ENCODE measurements at places on chromosomes 1 and 21.

- no peak for DNase-seq
Measured at GRCh38 chr1:58874342-58874741, 90.5 kb upstream of the JUN start.

DNA sequence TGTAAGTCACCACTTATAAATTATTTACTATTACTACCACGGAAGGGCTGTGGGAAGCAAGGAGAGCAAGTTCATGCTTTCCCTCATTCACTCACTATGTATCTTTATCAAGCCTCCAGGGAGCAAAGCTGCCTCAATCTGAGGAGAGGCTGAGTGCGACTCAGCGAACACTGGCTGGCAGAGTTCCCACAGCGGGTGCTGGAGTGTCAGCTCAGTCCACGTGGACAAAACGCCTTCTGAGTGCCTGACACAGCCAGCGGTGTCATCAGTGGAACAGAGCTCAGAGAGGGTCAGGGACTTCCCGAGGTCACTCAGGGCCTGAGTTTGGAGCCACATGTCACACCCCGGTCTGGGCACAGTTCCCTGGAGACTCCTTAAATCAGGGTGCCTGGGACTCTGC lies 16.9 kb downstream of the MATN1 start:
- DNase-seq: no peak

DNA sequence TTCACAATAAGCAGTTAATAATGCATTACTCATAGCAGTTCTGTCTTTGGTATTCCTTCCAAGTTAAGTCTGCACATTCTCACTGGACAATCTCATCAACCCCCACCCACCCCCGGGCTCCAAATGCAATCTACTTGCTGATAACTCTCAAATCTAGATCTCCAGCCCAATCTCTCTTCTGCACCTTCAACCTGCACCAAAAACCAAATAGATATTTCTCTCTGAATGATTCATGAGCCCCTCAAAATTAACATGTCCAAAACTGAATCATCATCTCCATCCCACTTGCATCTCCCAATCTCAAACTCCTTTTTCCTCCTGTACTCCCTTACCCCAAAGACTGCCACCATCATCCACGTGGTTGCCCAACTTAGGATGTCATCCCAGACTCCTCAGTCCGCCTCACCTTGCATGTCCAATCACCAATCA lies 2.7 kb downstream of the DOCK7 start:
- no peak for DNase-seq

- no peak for DNase-seq
Measured at GRCh38 chr1:248906753-248907661, 972 bp downstream of the PGBD2 start.

DNA sequence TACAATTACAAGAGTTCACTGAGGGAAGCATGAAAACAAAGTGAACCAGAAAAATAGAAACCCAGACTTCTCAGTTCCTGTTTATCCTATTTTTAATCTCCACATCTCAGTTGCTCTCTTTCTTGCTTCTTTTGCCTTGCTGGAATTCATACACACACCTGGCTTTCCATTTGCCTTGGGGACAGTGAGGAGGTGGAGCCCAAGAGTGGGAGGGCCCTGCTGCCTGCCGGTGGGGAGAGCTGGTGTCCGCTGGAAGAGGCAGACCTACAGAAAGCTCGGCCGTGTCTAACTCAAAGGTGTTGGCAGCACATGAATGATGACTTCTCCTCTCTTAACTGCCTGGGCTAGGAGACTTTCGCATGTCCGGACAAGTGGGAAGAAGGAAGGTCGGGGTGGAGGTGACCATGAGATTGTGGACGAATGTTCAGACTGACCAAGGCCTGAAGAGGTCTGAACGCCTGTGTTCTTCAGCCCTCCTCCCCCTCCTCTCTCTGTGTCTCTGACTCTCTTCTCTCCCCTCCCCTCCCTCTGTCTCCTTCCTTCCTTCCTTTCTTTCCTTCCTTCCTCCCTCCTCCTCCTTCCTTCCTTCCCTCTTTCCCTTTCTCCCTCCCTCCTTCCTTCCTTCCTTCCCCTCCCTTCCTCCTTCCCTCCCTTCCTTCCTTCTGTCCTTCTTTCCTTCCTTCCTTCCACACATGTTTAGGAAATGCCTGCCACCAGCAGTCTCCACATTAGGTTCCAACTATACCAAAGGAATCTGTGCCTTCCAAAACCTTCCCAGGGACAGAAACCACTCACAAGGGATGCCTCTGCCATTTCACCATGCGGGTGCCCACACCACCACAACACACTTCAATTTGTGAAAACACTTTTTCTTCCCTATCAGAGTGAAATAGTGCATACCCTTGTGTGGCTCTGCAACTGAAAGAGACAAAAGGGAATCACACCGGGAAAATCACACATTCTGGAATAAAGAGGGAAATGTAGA lies 157.3 kb upstream of the RUNX1 start:
- DNase-seq: no peak

GRCh38 chr1:65069011-65069565 lies 78.9 kb upstream of the AK4 start:
- DNase-seq: no peak

DNA sequence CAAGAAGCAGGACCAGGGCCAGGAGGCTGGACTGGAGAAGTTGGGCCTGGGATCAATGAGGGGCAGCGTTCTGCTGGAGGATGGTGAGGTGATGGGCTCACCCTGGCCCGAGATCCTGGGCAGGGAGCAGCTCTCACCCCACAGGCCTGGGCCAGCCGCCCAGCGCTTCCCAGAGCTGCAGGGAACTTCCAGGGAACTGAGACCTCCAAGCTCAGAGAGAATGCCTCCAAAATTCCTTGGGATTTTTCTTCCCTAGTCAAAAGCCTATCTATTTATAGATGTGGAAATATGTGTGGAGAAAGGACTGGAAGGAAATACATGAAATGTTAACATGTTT lies 121.2 kb downstream of the SPSB1 start:
- no peak for DNase-seq

DNA sequence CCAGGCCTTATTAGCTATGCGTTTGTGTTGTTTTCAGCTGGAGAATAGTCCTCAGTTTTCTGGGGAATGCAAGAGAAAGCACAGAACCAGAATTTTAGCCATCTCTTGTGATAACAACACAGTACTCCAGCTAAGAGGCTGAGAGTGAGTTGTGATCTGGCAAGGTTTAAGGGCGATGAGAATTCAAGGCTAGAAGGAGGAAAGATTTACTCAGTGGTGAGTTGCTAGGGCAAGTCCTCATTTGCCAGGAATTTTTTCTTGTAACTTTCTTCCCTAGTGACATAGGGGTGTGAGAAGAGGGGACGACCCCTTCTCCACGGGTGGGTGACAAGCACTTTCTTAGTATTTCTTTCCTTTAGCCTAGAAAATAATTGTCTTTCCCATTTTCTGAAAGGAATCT lies 53.2 kb downstream of the HHAT start:
- DNase-seq: no peak

- DNase-seq: peak; percentile 16
Measured at GRCh38 chr1:81760477-81761097, 40.1 kb upstream of the ADGRL2 start.

GRCh38 chr1:30404341-30404740 lies 319.0 kb downstream of the MATN1 start:
- DNase-seq: no peak

- DNase-seq: no peak
Measured at GRCh38 chr1:64469977-64470664, at the start of gene CACHD1. Gene CACHD1 (plus strand): TSS chr1:64470129. CDS start chr1:64470745, 616 bp downstream.

- no peak for DNase-seq
Measured at GRCh38 chr1:39666772-39667171, 5.1 kb downstream of the NT5C1A start.
